ENCODE measurements at places on chromosomes 6 and 20.

GRCh38 chr20:19275630-19276071 lies 63.2 kb downstream of the SLC24A3 start:
- DNase-seq = peak; percentile 52

DNA sequence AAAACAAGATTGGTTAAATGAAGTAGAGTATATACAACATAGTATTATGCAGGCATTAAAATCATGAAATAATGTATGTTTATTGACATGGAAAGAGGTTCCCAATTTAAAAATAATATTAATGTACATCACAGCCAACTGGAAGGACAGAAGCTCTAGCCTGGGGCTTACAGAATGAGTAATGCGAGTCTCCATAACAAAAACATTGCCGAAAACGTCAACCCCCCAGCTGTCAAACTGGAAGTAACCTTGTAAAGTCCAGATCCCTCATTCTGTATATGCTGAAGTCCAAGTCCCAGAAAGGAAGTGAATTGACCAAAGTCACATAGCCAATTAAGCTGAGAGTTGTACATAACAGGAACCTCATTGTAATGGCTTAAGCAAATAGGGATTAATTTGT lies 128.7 kb upstream of the ECI2 start:
- no peak for DNase-seq

GRCh38 chr20:42756991-42757390 lies 432.7 kb downstream of the PTPRT start:
- no peak for DNase-seq

GRCh38 chr6:5471044-5471443 lies 209.7 kb downstream of the FARS2 start:
- peak; percentile 53 for DNase-seq

GRCh38 chr6:118746825-118747174 lies 95.4 kb upstream of the CEP85L start:
- DNase-seq = no peak

GRCh38 chr6:44696686-44697085 lies 309.2 kb downstream of the CDC5L start:
- no peak for DNase-seq

GRCh38 chr6:137884149-137884909 lies 17.3 kb downstream of the TNFAIP3 start:
- DNase-seq = no peak

- DNase-seq = no peak
Observed at GRCh38 chr20:51616060-51616459, 73.5 kb upstream of the NFATC2 start.

GRCh38 chr20:36542516-36543183 lies 1.3 kb downstream of the MYL9 start:
- no peak for DNase-seq

- peak; percentile 92 for DNase-seq
Observed at GRCh38 chr6:27091661-27092315, 155.7 kb upstream of the PRSS16 start.

DNA sequence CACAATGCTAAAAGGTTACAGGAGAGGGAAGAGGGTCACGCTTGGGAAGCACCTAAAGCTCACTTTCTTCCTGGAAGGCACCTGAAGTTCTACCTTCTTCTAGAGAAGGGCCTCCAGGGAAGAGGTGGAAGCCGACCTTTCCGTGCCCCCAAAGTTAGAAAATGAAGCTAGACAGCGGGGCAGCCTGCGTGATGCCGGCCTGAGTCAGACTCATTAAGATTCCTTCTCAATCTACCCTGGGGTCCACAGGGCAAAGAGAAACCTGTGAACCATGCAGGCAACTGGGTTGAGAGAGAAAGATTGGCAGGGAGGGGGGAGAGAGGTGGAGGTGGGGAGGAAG lies 54.8 kb upstream of the CCDC167 start:
- DNase-seq = peak; percentile 37

DNA sequence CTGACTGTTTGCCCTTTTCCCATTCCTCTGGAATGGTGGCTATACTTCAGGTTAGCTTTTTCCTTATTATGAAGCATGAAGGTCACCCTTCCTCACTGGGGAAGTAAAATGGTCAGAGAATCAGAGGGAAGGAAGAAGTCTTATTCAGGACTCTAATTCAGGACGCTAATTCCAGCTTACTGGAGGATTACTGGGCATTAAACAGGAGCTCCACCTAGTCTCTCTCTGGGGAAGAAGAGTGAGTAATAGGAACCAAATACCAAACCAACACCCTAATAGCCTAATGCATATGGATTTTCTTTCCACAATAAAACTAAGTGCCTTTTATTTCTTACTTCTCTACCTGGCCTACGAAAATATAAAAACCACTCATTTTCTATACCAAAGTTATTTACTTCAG lies 10.1 kb downstream of the CRISP1 start:
- no peak for DNase-seq

GRCh38 chr20:6058684-6059295 lies 4.9 kb upstream of the LRRN4 start:
- peak; percentile 98 for DNase-seq

GRCh38 chr6:124823240-124824111 lies 138.8 kb upstream of the RNF217 start:
- no peak for DNase-seq

DNA sequence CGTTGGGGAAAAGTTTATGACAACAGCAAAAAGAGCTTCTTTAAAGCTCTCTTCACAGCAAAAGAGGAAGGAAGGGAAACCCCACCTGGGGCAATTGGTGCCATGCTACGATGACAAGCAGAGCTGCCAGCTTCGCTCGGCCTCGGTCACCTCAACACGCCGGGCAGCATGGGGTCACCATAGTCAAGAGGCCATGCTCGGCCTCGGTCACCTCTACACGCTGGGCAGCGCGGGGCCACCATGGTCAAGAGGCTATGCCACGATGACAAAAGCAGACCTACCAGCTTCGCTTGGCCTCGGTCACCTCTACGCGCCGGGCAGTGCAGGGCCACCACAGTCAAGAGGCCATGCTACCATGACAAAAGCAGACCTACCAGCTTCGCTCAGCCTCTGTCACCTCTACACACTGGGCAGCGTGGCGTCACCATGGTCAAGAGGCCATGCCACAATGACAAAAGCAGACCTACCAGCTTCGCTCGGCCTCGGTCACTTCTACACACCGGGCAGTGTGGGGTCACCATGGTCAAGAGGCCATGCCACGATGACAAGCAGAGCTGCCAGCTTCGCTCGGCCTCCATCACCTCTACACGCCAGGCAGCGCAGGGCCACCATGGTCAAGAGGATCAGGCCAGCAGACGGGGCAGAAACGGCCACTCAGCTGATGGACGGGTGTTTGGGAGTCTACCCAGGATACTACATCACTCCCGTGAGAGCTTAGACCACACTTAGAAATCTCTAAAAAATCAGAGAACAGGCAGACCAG lies 12.1 kb downstream of the APMAP start:
- DNase-seq = no peak

DNA sequence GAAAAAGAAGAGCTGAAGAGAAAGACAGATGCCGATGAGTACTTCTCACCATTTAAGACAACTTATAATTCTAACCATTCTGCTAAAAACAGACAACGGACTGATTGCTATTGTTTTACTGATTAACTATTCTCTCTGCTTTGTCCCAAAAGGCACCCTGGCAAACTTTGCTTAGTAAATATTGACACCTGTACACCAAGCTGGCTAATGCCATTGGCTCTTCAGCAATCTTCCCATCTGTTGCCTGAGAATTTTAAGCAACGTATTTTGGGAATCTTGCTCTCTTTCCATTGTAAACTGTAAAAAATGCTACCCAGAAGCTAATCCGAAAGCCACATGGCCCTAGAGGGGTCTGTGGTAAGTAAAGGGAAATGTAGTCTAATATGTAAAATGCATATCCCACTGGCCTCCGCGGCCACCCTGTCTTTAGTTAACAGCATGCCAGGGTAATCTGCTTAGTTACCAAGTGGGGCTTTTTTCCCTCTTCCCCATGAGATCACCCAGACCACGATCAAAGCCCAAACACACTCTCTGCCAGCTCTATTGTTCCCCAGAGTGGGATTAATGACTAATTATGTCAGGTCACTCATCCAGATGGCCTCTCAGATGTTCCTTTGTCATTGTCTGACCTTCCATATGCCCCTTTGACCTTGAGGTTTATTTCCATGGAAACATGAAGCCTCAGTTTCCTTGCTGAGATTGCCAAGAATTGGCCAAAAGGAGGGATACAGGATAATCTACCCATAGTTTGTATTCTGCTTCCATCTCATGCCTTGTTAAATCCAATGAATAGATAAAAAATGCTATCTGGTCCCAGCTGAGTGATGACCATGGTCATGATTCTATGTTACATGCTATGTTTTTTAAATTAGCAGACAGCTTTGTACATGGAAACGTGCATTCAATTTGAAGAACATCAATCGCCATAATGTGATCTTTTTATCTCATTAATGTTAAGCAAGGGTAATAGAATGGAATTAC lies 216.4 kb upstream of the MCHR2 start:
- DNase-seq = no peak

DNA sequence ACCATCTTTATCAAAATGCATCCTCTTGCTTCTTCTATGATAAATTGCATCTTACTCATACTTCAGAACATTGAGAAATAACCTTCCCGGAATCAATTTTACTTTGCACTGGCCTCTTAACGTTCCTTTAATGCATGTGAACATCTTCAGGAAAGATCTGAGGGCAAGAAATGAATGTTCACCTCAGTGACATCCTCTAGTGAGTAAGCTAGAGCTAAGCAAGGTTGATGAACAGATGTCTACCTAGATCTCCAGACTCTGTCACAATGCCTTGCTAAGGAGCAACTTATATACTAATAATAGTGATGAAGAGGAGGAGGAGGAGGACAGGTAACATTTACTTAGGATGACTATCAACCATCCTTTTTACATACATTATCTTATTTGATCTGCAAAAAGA lies 16.8 kb upstream of the HINT3 start:
- DNase-seq = no peak

GRCh38 chr6:24497254-24497970 lies 2.6 kb downstream of the ALDH5A1 start:
- DNase-seq = no peak

GRCh38 chr6:166563200-166563599 lies 23.3 kb downstream of the RAMACL start:
- no peak for DNase-seq

GRCh38 chr6:7108964-7109836 lies 1.4 kb downstream of the RREB1 start:
- DNase-seq = peak; percentile 80

- DNase-seq = no peak
Observed at GRCh38 chr6:34876472-34876871, 11.4 kb downstream of the TAF11 start.

GRCh38 chr20:42378826-42379225 lies 760.6 kb upstream of the CHD6 start:
- no peak for DNase-seq

GRCh38 chr20:57590485-57591288 lies 29.5 kb downstream of the ZBP1 start:
- DNase-seq = no peak

- peak; percentile 29 for DNase-seq
Observed at GRCh38 chr6:105326833-105327770, 75.8 kb downstream of the PREP start.

GRCh38 chr6:54419885-54420284 lies 111.6 kb downstream of the TINAG start:
- DNase-seq = peak; percentile 95

DNA sequence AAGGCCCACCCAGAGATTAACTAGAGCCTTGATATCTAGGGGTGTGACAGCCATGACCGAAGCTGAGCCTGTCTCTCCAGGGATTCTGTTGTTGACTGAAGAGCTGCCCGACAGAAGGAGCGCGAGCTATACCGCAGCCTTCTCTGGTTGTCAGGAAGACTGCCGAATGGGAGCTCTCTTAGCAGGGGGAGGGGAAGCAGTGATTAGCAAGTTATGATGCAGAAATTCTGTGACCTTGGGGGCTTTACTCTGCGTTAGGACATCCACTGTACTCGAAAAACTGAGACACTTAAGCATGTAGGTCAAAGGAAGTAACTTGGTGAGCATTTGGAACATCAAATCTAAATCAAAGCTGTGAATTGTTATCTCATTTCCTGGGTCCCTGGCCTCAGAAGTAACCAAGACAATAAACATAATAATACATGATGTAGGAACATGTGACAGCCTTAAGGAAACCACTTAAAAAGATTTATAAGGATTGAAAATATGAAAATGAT lies 84.7 kb downstream of the MAP3K4 start:
- peak; percentile 73 for DNase-seq

DNA sequence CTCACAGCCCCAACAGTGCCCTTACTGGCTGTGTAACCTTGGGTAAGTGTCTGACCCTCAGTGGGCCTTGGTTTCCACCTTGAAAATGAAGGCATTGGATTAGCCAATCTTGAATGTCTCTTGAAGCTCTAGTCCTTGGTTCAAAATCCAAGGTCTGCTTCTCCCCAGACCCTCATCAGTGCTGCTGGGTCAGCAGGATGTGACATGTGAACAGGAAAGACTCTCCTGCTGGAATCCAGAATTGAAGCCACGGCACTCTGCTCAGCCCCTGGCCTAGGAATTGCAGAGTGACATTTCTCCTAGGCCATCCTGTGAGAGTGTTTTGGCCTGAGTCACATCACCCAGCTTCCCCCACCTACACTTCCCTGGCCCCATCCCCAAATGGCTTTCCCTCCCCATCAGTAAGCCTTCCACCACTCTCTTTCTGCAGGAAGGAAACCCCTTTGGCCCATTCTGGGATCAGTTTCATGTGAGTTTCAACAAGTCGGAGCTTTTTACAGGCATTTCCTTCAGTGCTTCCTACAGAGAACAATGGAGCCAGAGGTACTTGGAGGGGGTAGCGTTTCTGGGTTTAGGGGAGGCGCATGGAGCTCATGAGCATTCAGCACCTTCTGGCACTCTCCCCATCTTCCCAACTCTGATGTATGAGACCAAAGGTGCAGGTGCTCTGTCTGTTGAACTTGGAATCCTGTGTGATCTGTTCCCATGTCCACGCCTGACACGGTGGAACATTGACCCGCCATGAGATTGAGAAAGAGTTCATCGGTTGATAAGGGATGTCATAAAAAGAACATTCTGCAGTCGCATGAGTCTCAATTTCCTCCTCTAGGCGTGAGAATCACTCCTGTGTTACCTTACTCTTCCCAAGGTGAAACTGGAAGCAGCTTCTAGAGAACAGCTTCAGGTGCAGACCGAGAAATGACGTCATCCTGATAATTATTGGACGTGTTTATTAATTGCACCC lies 8.8 kb downstream of the POFUT1 start:
- no peak for DNase-seq

DNA sequence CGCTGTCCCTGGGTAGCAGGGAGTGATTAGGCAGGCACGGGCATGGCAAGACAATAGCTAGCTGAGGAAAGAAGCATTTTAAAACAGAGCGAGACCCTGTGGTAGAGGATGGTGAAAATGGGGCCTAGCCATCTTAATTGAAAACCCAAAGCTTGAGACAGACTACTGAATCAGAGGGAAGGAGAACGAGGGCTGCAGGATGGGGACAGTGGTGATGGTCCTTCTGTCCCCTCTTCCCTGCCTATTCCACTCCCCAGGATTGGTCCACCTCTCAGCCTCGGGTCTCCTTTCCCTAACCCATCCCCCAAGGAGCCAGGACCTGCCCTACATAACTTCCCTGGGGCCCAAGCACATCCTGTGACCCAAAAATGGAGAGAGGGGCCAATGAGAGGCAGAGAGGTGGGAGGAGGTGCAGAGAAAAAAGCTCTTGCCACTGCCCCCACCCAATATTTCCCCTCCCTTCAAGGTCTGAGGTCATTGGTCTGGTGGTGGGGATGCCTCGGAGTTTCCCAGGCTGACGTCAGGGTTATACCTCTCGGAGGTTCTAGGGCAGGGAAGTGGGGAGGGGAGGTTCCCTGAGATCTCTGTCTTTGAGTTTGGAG lies 884 bp upstream of the CUTA start:
- peak; percentile 75 for DNase-seq

GRCh38 chr6:137740091-137740755 lies 126.8 kb upstream of the TNFAIP3 start:
- DNase-seq = no peak

Data from amniotic epithelial cell (primary cell).